ENCODE measurements at places on chromosomes 16 and 17. TPM values are rescaled to one million over a fixed set of nuclear protein-coding genes. Genes with fewer than 3 reads are reported as not detected.
A peak's percentile ranks its signal among the peaks of the same experiment; 100 is the strongest.

ENPP7 gene
- total RNA-seq: 0.94 TPM

FA2H gene
- 4.2 TPM for total RNA-seq

KRT15 gene
- total RNA-seq: 2.8 TPM

CSH1 gene
- total RNA-seq: not detected

FZD2 gene
- total RNA-seq: 4.7 TPM

NPTX1 gene
- 0.31 TPM for total RNA-seq

ST6GALNAC2 gene
- total RNA-seq: 28.6 TPM

RNF167 gene
- total RNA-seq: 95.0 TPM

RAMP2 gene
- total RNA-seq: 55.7 TPM

PYCARD gene
- total RNA-seq: 26.5 TPM

DNA sequence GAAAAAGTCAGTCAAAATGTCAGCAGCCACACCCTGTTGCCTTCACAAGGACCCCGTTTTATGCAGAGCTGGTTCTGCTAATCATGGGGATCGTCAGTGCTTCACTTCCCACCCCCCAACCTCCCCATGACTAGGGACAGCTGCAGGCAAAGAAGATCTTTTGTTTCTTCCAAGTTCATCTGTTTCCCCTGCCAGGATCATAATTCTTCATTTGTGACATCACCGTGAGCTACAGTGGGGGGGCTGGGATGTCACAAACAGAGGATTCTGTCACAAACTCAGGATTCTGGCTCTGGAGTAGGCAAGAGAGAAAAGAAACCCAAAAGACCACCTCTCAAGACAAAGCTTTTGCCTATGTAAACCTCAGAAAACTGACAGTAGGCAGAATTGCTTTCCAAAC is 24.7 kb downstream of the DNAJC7 start:
- no peak for DNase-seq
- no peak overlapping the region for H3K27ac ChIP-seq
- H3K27me3 ChIP-seq: no peaks in the 10 kb centered on the region
- no peak overlapping the region for H3K4me3 ChIP-seq
- no peaks in the 10 kb centered on the region for H3K4me1 ChIP-seq
- peaks cover 80% of the 10 kb centered on the region for H3K36me3 ChIP-seq

GRCh38 chr17:10616502-10617119 is 40.5 kb downstream of the MYH3 start:
- no peak overlapping the region for H3K4me3 ChIP-seq
- H3K27ac ChIP-seq: no peak overlapping the region
- H3K27me3 ChIP-seq: no peaks in the 10 kb centered on the region

DNA sequence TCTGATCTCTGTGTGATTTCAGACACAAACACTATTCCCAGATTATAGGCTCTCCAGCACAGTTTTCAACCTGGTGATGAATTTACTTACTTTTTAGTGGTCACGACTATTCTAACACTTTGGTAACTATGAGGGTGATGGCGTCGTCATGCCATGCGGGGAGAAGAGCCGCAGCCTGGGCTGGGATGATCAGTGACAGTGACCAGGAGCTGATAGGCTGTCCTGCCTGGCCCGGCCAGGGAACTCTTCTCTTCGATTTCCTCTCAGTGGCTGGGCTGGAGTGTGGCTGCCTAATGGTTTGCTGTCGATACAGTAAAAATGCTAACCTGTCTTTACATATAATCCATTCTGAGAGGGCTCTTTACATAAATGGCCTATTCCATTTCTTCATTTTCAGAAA is 113.1 kb downstream of the IRX3 start:
- no peaks in the 10 kb centered on the region for H3K27me3 ChIP-seq
- no peak overlapping the region for H3K27ac ChIP-seq
- H3K4me3 ChIP-seq: no peak overlapping the region
- DNase-seq: no peak
- H3K36me3 ChIP-seq: no peaks in the 10 kb centered on the region

- no peaks in the 10 kb centered on the region for H3K4me1 ChIP-seq
- H3K4me3 ChIP-seq: no peak overlapping the region
- DNase-seq: no peak
- H3K36me3 ChIP-seq: no peaks in the 10 kb centered on the region
- H3K27ac ChIP-seq: no peak overlapping the region
These were observed 50.1 kb downstream of the RNF112 start for GRCh38 chr17:19461116-19461515.

DNA sequence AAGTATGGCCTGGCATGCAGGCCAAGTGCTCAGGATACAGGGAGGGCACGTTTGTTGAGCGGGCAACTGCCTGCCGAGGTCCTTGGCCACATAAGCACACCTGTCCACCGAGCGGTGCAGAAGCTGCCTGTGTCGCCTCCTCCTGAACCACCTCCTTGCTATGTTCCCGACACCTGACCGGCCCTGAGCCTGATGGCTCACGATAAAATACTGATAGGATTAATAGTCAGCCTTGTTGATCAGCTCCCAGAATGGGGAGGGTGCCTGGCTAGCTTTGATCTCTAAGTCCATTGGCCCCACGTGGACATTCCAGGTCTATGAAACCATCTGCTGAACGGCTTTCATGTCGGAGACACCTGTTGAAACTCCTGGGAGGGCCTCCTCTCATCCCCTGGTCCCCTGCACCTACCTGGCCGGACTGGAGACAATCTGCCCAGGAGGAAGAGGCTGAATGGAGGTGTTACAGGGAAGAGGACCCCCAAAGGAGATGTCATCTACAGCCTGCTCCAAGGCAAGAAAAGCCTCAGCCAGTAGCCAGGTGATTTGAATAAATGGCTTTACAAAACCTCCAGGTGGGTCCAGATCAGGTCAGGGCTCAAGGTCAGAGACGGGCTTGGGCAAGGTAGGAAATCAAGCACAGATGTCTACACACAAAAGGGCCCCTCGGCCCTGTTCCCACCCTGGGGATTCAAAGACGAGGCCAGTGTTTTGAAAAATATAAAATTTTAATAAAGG is 33.4 kb downstream of the AXIN2 start:
- no peak overlapping the region for H3K27ac ChIP-seq
- H3K4me3 ChIP-seq: no peak overlapping the region
- H3K4me1 ChIP-seq: peaks cover 24% of the 10 kb centered on the region
- DNase-seq: no peak
- no peaks in the 10 kb centered on the region for H3K27me3 ChIP-seq
- H3K36me3 ChIP-seq: peaks cover 6% of the 10 kb centered on the region

GRCh38 chr16:27401768-27402568 is at the start of gene IL21R:
TSS of gene IL21R (plus strand) at chr16:27402174. CDS start at chr16:27430072, 27,898 bp downstream.
- no peak within 1 kb of the TSS for H3K4me3 ChIP-seq
- H3K4me1 ChIP-seq: peaks cover 11% of the 10 kb centered on the region
- peak; percentile 32 for DNase-seq

GRCh38 chr17:65633146-65633881 is 71.9 kb upstream of the AXIN2 start:
- no peaks in the 10 kb centered on the region for H3K27me3 ChIP-seq
- no peaks in the 10 kb centered on the region for H3K36me3 ChIP-seq
- no peak overlapping the region for H3K4me3 ChIP-seq
- H3K4me1 ChIP-seq: no peaks in the 10 kb centered on the region
- H3K27ac ChIP-seq: no peak overlapping the region
- DNase-seq: no peak

- H3K27ac ChIP-seq: no peak overlapping the region
- no peaks in the 10 kb centered on the region for H3K36me3 ChIP-seq
- H3K4me3 ChIP-seq: no peak overlapping the region
- H3K4me1 ChIP-seq: peaks cover 21% of the 10 kb centered on the region
These were observed 22.8 kb downstream of the KSR1 start for GRCh38 chr17:27478901-27479538.

GRCh38 chr17:58318065-58318481 is 10.5 kb downstream of the TSPOAP1 start:
- no peak overlapping the region for H3K27ac ChIP-seq
- no peaks in the 10 kb centered on the region for H3K27me3 ChIP-seq
- DNase-seq: no peak
- no peak overlapping the region for H3K4me3 ChIP-seq
- no peaks in the 10 kb centered on the region for H3K36me3 ChIP-seq

GRCh38 chr17:39099663-39100286 is 51.7 kb downstream of the PLXDC1 start:
- H3K4me1 ChIP-seq: peaks cover 2% of the 10 kb centered on the region
- H3K27ac ChIP-seq: peak overlapping the region; percentile 51
- no peaks in the 10 kb centered on the region for H3K36me3 ChIP-seq
- H3K4me3 ChIP-seq: no peak overlapping the region
- H3K27me3 ChIP-seq: no peaks in the 10 kb centered on the region
- peak; percentile 84 for DNase-seq

DNA sequence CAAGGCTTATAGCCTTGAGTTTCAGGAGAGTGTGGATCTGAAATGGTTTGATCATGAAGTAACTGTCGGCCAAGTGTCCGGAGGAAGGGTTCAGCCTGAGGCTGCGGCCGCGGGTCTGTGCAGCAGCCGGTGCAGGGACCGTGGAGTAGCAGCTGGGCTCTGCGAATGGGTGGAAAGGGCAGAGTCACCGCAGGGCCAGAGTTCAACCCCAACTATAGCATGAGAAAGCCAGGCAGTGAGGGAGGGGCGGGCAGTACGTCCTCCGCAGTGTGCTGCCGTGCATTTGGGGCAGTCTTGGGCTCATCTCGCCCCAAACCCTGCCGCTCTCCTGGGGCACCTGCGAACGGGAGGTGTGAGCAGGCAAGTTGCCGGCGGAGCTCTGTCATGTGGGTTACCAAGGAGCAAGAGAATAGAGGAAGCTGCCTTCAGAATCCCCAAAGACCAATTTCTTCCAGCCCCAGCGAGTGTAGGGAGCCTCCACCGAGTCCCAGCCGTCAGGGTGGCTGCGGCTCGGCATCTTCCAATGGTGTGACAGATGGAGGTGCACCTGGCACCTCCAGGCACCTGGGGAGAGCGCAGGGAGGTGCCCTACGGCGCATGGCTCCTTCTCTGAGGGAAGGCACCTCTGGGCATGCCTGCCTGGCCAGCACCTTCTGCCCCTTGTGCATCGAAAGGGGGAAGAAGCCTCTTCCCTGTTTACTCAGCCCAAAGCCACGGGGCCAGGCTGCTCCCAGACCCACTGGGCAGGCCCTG is 87.3 kb downstream of the RPA1 start:
- peaks cover 4% of the 10 kb centered on the region for H3K27me3 ChIP-seq
- no peak overlapping the region for H3K4me3 ChIP-seq
- no peaks in the 10 kb centered on the region for H3K36me3 ChIP-seq

DNA sequence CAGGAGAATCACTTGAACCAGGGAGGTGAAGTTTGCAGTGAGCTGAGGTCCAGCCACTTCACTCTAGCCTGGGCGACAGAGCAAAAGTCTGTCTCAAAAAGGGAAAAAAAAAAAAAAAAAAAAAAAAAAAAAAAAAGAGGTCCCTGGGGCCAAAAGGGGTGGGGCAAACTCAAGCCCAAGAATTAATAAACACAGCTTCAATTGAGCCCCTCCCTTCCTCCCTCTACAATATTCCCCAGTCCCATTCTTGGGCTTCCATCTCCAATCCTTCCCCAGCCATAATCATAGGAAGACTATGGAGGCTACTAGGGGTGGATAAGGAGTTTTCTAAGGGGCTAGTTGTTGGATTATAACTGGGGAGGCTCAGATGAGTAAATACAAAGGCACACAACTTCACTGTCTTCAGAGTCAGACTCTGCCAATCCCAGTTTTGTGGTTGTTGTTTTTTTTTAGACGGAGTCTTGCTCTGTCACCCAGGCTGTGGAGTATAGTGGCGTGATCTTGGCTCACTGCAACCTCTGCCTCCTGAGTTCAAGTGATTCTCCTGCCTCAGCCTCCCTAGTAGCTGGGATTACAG is 9.5 kb downstream of the CAVIN1 start:
- H3K27ac ChIP-seq: no peak overlapping the region
- no peaks in the 10 kb centered on the region for H3K4me1 ChIP-seq
- no peaks in the 10 kb centered on the region for H3K36me3 ChIP-seq
- H3K4me3 ChIP-seq: no peak overlapping the region

- peak overlapping the region; percentile 72 for H3K4me3 ChIP-seq
- peak overlapping the region; percentile 57 for H3K27ac ChIP-seq
- no peaks in the 10 kb centered on the region for H3K36me3 ChIP-seq
These were observed 9.6 kb upstream of the ZFHX3 start for GRCh38 chr16:73057291-73058210.

DNA sequence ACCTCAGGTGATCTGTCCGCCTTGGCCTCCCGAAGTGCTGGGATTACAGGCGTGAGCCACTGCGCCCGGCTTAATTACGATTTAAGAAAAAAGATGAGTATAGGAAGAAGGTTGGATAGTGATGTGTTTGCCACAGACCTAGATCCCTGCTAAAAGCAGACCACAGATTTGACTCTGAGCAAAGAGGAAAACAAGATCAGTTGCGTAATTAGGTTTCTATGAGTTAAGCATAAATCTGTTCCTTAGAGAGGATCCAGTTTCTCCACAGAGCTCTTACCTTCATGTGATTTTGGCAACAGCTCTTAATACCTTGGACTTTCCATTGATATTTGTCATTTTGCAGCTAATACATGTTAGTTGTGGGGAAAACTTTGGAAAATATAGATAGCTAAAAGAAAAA is 31.1 kb downstream of the CDH1 start:
- no peaks in the 10 kb centered on the region for H3K36me3 ChIP-seq
- H3K4me3 ChIP-seq: no peak overlapping the region
- no peak overlapping the region for H3K27ac ChIP-seq
- DNase-seq: no peak

DNA sequence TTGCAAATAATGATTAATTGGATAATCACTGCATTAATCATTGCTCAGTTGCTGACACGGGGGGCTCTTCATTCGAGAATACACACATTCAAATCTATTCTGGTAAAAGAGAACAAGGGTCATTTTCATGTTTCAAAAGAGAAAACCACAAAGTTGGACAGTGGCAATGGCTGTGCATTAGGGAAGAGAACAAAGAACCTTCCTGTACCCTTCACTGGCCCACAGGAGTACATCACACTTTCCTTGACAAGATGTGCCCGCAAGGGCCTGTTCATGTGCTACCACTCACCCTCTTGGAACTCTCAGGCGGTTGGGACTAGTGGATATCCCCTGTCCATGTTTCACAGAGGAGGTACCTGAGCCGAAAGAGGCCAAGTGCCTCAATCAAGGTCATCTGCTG is 223.2 kb downstream of the ZFHX3 start:
- no peak overlapping the region for H3K27ac ChIP-seq
- peaks cover 3% of the 10 kb centered on the region for H3K4me1 ChIP-seq
- DNase-seq: no peak
- no peak overlapping the region for H3K4me3 ChIP-seq
- no peaks in the 10 kb centered on the region for H3K36me3 ChIP-seq

DNA sequence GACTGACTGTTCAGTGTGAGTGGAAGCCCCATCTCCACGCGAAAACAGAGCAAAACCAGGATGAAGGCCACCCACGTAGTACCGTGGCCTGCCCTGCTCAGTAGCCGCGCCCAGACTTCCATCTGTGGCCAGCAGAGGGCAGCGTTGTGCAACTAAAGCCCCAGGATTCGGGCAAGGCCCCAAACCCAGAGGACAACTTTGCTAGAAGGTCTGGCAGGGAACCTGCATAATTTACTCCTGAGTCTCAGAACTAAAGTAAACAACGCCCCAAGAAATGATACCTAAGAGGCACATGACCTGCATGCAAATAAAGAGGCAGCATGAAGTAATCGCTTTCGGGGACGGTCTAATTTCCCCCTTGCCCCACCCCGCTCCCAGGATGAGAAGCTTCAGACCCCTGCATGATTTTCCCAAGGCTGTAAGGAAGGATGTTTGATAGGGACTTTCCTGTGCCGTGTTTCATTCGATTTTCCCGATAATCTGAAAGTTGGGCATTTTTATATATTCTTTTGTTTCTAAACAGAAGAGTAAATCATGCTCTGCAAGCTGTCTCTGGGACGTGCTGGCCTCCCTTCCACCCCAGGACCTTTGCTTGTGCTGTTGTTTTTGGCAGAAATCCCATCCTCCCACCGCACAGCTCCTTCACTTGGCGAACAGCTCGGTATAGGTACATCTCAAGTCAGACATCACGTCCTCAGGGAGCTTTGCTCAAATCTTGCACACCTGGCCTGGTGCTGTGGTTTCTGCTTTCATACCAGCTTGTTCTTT is 18.6 kb downstream of the HSBP1 start:
- H3K27ac ChIP-seq: no peak overlapping the region
- H3K4me3 ChIP-seq: no peak overlapping the region

GRCh38 chr16:9241177-9241576 is 149.7 kb downstream of the HAPSTR1 start:
- H3K4me3 ChIP-seq: no peak overlapping the region
- no peak for DNase-seq
- H3K36me3 ChIP-seq: no peaks in the 10 kb centered on the region
- H3K27ac ChIP-seq: no peak overlapping the region

Data from kidney (tissue), 22 donors.